ENCODE measurements at places on chromosomes 7 and 10. TPM values are rescaled to one million over a fixed set of nuclear protein-coding genes. Genes with fewer than 3 reads are reported as not detected.

PPP1R3A gene
- total RNA-seq: not detected

LEP gene
- total RNA-seq: not detected

PVRIG gene
- total RNA-seq: not detected

GRID1 gene
- 0.24 TPM for total RNA-seq

SSC4D gene
- 0.92 TPM for total RNA-seq

NPTX2 gene
- 0.06 TPM for total RNA-seq

NUTM2E gene
- 0.53 TPM for total RNA-seq

MMD2 gene
- not detected for total RNA-seq

AMPH gene
- 0.09 TPM for total RNA-seq
